ENCODE measurements at places on chromosomes 5 and 9. TPM values are rescaled to one million over a fixed set of nuclear protein-coding genes. Genes with fewer than 3 reads are reported as not detected.

DNA sequence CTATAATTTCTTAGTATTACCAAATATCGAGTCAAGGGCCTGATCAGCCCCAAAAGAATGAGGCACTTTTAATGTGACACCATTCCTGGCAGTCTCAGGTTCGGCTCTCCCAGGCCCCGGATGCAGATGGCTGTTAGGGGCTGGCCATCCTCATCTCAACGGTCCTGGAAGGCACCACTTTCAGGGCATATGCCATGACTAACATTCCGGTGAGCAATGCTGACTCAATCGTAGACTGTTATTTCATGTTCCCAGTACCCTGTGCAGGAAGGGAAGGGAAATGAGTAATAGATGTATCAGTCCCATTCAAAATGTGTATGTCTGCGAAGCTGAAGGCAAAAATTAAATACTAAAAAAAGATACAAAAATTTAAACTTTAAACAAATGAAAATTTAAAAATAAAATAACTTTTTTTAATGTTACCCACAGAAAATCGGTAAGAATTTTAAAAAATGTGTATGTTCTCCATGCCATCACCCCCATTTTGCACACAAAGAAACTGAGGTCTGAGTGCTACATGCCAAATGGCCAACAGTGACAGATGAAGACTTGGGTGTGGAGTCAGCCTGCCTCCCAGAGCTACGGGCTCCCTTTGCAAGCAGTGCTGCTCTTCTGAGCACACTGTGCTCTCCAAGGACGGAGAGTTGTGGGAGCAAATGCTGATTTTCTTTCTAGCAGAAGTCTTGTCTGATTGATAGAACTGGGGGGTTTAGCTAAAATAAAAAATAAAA, 79.0 kb downstream of the GLDC start:
- peak; percentile 71 for DNase-seq

DNA sequence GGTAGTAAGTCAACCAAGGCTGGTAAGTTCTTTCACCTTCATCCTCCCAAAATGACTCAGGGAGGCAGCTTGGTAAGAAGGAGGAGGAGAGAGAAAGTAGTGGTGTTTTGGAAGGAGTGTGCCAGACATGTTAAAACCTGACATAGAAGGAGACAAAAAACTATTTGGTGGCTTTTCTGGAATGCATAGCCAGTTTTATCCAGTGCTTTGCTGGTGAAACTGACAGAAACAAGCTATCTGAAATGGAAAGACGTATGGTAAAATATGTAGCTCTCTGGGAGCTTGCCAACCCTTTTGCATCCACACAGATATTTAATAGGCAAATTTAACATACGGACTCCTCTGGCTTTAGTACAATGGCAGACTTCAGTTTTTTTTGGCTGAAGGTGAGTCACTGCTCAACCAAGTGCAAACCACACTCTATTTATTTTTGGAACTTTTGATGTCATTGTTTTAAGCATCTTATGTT, 45.4 kb downstream of the RAB14 start:
- DNase-seq, result peak; percentile 49

- no peak for DNase-seq
Observed at GRCh38 chr5:156942064-156942463, 21.0 kb downstream of the TIMD4 start.

DNA sequence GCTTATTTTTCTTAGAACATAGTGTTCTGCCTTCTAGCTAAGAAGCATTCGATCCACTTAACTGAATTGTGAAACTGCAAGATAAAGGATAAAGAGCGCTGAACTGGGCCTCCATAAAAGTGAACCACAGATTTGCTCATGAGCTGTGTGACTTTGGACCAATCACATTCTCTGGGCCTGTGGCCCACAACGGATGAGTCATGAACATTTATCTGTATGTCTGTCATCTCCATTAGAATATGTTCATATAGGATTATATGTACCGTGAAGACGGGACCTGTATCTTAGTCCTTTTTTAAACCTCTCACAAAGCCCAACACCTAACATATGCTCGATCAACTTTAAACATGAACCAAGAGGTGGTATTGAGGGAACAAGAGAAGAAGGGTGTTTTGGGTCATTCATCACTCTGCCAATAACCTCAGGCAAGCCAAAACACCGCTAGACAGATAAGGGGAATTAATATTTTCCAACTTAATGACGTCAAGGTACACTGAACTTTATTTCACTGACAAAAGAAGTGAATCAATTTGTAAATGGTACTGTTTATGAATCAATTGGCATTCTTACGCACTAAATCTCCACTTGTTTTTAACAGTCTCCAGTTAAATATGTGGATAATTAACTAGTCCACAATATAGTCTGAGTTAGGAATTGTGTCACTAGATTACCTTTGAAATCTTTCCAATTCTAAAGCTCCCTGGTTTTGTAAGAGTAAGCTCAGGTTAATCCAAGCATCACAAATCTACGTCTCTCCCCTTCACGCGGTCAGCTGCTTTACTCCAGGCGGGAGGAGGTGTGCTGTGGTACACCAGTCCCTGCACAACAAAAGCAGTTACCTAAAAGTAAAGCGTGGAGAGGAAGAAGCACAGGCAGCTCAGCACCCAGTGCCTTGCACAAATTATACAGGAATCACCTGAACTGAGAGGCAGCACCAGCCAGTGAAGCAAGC, 1.6 kb downstream of the TMEM245 start:
- peak; percentile 90 for DNase-seq

DNA sequence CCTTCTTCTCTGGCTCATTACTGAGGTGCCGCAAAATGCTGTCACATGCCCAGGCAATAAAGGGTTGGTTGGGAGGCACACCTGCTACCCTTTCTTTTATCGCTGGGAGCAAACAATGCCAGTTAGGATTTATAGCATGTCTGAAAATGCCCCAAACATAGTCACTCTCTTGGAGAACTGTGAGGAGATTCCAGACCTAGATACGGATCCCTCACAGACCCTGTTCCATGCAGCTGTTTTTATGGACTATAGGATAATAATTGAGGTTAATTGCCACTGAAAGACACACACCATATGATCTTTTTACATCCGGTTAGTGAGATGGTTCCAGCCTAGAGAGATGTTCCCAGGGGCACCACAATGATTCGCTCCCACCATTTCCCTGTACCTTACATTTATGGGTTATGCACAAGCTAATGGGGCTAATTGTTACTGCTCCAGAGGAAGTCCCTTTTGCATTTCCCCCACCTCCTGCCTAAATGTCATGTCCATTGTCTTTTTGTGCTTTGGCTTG, 318.1 kb downstream of the PIK3R1 start:
- no peak for DNase-seq

- DNase-seq, result no peak
Observed at GRCh38 chr9:87337335-87338087, 160.2 kb upstream of the DAPK1 start.

GRCh38 chr9:89596937-89597555, 7.8 kb upstream of the GADD45G start:
- DNase-seq, result peak; percentile 4

ADCY2 gene
- total RNA-seq, result under 0.01 TPM

PCDHAC2 gene
- total RNA-seq, result 0.36 TPM

DNA sequence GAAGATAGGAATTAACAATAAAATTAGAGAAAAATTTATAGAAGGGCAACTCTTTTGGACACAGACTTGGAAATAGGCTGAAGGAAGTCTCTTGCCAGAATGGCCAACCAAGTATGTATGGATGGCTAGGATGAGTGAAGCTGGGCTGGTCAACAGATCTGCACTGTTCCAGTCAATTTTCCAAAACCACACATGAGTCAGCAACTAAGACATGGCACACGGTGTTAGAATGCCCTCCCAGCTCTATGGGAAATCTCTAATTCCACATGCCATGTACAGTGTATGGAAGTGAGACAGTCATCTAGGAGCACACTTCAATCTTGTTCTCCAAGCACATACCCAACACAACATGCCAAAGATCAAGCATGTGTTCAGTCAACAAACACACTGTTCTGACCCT, 129.6 kb downstream of the GLIS3 start:
- DNase-seq, result no peak

DNA sequence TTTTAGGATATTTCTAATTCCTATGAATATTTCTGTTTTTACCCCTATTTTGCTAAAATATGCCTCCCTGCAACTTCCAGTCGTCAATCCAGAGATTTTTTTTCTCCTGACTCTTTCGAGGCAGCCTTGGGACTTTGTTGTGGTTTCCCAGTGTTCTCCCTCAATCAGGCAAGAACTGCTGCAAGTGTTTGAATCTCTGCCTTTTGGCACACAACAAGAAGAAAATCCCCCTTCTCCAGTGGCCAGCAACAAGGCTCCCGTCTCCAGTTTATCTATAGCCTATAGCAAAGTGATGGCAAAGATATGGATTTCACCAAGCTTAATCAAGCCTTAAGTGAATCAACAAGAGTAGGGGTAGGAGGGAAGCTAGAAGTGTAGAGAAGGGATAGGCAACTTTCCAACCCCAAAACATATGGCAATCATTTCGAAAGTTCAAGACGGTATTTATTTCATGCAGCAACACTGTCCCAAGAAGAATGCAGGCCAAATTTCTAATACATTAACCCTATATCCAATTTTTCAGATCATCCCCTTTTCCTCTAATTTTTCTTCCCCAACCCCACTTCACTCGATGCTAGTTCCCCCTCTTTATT, 37.7 kb upstream of the PAPPA start:
- peak; percentile 14 for DNase-seq

DNA sequence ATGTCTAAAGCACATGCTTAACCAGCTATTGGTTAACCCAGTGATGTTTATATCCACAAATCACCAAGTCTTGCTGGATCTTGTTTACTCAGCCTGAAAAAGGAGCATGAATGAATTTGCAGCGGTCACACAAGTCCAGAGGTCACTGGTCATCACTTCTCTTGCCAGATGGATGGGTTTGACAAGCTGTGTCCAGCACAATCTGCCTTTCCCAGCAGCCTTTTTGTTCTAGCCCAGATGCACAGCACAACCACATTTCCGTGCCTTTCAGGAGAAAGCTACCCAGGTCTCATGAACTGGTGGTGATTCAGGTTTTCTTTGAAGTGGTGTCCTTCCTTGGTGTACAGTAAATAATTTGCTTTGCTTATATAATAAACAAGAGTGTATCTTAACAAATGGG, 32.1 kb downstream of the TMEM252 start:
- no peak for DNase-seq

DNA sequence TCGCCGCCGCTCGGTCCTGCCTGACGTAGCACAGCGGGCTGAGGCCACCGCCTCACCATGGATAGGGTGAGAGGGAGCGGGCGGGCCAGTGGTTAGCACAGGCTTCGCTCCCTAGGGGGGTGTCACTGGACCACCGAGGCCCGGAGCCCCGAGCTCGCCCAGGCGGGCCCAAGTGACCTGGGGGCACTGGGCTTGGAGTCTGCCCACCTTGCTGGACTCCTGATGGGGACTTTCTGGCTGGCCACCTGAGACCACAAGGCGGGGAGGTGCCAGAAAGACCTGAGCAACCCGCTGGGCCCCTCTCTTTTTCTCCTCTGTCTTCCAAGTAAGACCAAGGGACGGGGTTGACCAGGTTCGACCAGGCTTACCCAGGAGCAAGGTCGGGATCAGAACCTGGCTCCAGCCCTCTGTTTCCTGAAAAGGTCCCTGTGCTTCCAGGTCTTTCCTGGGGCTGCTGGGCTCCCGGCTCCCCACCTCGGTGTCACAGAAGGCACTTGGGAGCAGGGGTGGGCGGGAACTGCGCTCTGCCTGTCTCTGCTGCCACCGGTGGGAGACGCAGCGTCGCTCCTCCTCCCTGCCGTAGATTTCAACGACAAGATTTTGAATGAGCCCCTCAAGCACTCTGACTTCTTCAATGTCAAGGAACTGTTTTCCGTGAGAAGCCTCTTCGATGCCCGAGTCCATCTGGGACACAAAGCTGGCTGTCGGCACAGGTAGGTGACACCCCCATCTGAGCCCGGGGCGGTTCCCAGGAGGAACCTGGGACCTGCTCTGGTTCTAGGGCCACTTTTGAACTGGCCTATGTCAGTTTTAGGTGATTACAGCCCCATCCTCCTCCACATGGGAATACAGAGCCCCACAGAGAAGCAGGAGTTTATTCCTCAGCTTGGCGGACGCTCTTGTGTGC, 1.0 kb downstream of the MRPS2 start:
- peak; percentile 98 for DNase-seq

DNA sequence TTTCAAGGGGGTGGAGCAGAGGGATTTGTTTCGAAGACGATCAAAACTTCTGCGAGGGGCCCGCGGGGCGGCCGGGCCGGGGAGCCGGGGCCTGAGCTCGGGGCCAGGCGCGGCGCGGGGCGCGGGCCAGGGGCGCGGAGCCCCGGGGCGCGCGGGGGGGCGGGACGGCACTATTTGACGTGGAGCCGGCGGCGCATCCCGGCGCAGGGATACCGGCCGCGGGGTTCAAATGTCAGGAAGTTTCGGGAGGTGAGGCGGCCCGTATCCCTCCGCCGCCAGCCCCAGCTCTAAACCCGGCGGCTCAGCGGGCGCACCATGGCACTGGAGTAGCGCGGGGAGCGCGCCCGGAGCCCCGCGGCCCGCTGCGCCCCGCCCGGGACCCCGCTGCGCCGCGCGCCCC, at the start of gene LMX1B:
LMX1B (plus strand) TSS at position 278 of the 400 bp plus-strand sequence. CDS start 522 bp downstream, outside the sequence.
- DNase-seq, result peak; percentile 97

- no peak for DNase-seq
Observed at GRCh38 chr5:169527863-169528262, 55.7 kb upstream of the SPDL1 start.

GRCh38 chr9:17003576-17004240, 131.1 kb upstream of the CNTLN start:
- DNase-seq, result peak; percentile 81

TRIM14 gene
- 1.1 TPM for total RNA-seq

SPATA31A3 gene
- not detected for total RNA-seq

DNA sequence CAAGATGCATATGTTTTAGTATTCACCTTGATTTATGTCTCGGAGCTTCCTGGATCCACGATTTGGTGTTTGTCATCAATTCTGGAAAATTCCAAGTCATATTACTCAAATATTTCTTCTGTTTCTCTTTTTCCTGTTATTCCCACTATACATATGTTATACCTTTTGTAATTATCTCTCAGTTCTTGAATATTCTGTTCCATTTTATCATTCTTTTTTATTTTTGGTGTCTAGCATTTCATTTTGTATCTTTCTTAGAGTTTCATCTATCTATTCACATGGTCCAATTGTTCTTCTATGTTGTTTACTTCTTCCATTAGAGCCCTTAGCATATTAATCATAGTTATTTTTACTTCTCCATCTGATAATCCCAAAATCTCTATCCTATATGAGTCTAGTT, 637.8 kb upstream of the GRAMD2B start:
- no peak for DNase-seq

GRCh38 chr9:136826188-136826541, 16.1 kb upstream of the AJM1 start:
- no peak for DNase-seq

DNA sequence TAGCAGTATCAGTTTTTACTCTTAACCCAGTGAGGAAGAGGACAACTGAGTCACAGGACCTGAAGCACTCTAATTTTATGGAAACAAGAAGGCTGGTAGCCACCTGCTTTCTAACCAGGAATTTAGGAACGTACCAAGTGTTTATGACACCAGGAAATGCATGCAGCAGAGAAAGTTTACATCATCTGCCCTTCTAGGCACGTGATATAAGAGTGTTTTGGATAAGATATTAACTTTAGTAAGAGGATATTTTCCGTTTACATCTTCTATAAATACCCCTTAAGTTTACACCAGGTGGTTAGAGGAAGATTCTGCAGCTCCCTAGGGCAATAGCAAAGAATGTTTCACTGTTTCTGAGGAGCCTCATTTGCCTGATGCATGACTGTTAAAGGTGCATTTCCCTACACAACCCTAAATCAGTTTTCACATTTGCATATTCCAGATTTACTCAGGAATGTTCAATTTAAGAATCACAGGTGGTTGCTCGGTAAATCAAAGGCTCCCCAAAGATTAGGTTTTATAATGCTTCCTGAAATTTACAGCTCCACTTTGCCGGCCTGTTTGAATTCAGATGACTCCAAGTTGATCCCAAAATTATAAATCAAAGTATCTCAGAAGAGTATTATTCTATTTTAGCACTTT, 1.8 kb downstream of the TSC1 start:
- no peak for DNase-seq

OBP2B gene
- total RNA-seq, result not detected
